ENCODE measurements at places on chromosomes 4 and X.

DNA sequence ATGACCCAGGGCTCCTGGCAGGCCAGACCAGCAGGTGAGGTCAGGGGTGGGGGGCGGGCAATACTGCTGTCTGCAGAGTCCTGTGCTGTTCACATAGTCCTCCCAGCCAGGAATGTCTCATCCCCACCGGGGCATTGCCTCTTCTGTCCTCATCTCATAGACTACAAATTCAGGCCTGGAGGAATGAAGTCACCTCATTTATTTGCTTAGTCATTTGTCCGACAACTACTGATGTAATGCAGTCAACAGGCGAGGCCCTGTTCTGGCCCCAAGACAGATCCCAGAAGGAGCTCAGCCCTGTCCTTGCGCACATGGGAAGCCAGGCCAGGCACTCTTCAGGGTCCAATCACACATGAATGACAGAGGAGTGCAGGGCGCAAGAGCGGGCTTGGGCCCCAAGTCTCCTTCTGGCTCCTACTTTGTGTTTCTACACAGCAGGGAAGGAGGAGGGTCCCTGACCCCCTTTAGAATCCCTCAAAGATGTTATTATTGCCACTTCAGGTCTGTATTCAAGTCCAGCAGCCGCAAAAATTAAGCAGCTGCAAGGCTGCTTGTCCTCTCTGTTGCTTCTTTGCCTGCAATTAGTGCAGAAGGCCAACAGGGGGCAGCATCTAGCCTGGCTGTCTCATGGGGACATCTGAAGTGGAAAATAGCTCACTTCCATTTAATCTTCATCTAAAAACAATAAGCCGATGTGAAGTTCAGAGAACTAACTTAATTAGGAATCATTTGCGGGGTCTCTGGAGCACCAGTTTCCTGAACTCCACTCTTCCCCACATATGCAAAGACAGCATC lies 15.2 kb upstream of the HMX1 start:
- no peak for DNase-seq

DNA sequence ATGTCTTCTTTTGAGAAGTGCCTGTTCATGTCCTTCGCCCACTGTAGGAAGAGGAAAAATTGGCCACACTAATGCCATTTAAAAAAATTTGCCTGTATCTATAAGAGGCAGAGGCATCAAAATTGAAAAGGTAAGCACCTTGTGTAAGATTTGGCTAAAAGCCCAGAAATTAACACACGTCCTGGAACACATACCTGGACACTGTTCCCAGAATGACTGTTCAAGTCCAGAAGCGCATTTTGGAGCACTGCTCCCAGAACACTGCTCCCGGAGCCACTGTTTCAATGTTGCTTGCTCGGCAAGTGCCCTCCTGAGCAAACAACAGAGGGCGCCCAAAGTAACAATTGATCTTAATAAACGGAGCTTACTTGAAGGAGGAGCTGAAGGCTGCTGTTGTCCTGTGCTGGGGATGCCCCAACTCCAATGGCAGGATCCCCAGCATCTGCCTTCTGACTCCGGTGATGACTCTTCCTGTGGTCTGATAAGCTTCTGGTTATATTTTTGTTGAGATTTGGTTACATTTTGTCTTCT lies 1958.6 kb downstream of the C4orf33 start:
- DNase-seq, result no peak

DNA sequence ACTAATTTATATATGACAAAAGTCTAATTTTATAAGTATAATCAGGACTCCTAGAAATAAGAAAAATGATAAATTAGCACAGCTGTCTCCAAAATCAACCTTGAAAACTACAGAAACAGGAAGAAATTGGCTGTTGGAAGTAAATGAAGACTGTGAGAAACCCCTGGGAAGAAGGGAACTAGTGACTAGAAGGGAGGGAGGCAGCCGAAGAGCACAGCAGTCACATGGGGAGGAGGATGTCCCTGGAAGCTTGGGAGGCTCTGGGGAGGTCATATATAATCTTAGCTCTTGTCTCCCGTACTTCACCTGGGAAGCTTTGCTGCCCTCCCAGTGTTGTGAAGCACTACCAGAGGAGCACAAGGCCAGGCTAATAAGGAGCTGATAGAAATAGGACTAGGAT lies 8.9 kb upstream of the TMA16 start:
- no peak for DNase-seq

DNA sequence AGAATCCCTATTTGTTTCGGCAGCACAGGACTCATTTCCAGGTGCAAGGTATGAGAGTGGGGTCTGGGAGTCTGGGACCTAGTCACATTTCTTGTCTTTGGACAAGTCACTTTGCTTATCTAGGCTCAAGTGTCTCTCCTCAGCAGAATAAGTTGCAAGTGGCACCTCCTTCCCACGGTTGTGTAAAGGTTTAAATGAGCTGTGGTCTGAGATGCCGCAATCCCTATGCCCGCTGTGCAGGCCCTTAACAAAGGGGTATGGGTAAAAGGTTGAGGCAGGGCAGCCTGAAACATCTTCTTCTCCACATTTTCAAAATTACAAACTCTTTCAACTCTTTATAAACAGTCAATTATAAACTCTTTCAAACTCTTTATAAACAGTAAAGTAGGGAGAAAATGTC lies 93.7 kb downstream of the RTL5 start:
- no peak for DNase-seq

GRCh38 chrX:12804655-12805054 lies 13.4 kb downstream of the PRPS2 start:
- DNase-seq, result no peak

DNA sequence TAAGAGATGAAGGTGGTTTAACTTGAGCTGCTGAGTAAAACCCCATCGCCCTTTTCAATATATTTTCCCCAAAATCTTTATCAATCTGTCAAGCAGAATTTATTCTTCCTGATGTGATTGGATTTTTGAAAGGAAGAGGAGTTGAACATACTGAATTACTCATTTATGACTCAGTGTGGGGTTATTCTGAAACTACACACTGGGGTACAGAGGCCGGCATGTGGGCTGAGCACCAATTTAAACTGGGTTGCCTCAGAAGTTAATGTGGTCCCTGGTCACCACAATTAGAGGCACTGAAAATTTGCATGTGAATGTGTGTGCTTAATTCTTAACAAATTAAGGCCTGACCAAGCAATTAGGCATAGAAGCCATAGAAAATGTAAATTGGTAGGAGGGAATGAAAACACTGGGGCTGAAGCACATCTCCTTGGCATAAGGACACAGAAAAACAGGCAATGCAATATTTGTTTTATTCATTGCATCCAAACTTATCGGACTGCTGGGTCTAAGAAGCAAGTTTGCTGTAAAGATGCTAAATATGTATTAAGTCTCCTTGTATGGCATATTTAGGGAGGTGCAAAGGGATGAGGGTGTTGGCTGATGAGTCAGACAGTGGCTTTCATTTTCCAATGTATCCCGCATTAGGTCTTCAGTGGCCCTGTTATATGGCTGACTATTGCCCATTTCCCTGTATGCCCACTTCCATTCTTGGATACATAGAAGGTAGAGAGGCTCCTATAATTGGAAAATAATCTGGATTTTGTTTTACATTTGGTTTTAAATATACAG lies 170.9 kb downstream of the IL15 start:
- DNase-seq, result no peak

- no peak for DNase-seq
These were observed 111.0 kb upstream of the PITX2 start for GRCh38 chr4:110733901-110734300.

GRCh38 chrX:1391707-1392375 lies at the start of gene SLC25A6:
SLC25A6 (minus strand) TSS chrX:1392113; CDS start chrX:1392009, 104 bp downstream.
- DNase-seq, result peak; percentile 99

GRCh38 chrX:24153796-24154189 lies 4.3 kb downstream of the ZFX start:
- no peak for DNase-seq

DNA sequence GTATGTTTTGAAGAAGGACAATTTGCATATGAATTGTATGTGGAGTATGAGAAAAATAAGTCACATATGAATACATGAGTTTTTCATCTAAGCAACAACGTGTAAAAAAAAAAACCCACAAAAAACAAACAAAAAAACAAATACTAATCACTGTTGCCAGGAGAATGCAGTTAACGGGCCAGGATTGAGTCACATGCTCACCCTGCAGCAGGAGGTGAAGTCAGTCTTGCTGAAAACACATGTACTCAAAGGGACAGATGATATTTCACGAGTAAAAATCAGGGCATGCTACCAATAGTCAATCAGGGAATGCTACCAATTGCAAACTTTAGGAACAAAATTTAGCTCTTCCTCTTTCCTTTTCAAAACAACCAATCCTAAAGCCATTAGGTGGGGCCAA lies 10.4 kb upstream of the DCLK2 start:
- no peak for DNase-seq

DNA sequence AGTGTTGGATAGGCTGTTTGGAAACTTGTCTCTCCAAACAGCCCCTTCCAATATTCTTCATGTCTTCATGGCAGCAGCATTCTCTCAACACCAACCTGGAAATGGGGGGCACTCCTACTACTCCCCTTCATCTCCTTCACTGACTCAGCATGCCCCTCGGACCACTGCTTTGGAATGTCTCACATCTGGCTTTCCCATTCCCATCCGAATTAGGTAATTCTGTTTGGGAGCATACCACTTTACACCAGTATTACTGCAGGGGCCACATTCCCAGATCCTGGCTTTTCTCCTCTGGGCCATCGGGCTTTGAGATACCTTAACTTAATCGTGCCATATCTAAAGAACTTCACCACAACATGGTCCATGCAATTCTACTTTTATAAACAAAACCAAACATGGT lies 100.8 kb downstream of the MAML3 start:
- DNase-seq, result no peak

- no peak for DNase-seq
These were observed 292.0 kb downstream of the CCSER1 start for GRCh38 chr4:90419124-90419711.

- DNase-seq, result no peak
These were observed 130.6 kb upstream of the STX18 start for GRCh38 chr4:4672402-4672801.

DNA sequence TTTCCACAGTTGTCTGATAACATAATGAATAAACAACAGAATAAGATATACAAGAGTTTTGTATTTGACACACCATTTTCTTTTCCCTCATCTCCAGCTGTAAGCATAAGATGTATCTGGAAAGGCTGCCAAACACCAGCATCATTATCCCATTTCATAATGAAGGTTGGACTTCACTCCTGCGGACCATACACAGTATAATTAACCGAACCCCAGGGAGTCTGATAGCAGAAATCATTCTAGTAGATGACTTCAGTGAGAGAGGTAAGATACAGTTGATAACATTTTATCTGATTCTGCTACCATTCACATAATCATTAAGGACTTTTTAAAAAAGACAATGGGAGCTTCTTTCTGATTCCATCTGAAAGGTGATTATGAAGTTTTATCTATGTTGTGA lies 535.2 kb downstream of the GALNTL6 start:
- DNase-seq, result no peak

GRCh38 chrX:109398833-109399232 lies 83.1 kb downstream of the GUCY2F start:
- no peak for DNase-seq

DNA sequence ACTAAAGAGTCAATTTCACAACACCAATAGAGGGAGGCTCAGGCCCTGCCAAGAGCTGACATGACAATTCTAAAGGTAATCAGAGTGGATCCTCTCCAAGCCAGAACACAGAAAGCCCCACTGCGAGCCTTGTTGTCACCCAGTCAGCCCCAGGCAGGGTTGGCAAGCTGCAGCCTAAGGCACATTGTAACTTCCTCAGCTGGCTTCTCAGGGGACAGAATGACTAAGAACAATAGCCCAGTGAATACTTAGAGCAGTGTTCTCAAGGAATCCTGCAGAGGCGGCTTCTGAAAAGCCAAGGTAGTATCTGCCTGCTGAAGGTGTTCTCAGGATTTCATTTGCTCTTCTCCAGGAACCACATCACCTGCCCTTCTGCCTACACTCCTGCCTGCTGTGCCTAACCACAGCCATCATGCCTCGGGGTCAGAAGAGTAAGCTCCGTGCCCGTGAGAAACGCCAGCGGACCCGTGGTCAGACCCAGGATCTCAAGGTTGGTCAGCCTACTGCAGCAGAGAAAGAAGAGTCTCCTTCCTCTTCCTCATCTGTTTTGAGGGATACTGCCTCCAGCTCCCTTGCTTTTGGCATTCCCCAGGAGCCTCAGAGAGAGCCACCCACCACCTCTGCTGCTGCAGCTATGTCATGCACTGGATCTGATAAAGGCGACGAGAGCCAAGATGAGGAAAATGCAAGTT lies at the start of gene MAGEB4:
TSS of gene MAGEB4 (plus strand) at position 277 of the 692 bp plus-strand sequence. CDS start at position 413, 136 bp downstream.
- no peak for DNase-seq

GRCh38 chr4:56874166-56874565 lies 33.5 kb upstream of the REST start:
- no peak for DNase-seq

DNA sequence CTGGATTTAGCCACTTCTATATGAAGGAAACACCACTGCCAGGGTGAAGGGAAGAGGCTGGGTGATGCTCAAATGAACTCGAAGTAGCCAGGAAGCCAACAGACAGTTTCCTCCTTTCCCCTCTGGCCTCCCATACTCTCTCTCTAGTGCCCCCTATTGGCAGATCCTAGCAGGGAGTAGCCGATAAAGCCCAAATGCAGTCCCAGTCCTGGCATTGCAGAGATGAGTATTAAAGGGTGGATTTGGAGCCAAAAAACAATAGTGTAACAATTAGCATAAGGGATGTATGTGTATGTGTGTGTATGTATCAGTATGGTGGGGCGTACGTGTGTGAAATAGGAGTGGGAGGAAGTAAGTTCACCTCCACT lies 213.8 kb upstream of the LDB2 start:
- DNase-seq, result no peak

DNA sequence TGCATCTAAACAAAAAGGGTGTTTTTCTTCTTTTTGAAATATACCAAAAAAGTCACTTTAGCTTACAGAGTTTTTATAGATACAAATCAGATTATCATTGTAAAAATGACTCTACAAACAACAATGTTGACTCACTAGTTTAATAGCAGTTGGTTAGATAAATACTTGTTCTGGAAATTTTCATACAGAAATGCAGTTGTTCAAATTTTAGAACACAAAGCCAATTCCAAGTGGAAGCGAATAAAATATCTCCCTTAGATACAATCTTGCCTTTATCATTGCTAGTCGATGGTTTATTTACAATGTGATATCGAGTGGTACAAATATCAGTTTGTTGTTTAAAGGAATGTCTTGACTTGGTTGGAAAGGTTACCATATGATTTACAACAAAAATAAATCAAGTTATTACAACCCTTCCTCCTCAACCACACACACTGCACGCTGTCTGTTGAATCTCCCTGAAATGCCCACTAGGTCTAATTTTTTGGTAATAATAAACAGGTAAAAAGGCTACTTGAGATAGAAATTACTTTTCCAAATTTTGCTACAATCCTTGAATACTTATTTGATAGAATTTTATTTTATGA lies 114.8 kb downstream of the CDS1 start:
- DNase-seq, result no peak

- DNase-seq, result no peak
These were observed 19.0 kb downstream of the FAM47E start for GRCh38 chr4:76270244-76271175.

GRCh38 chrX:53300157-53300556 lies 18.8 kb upstream of the IQSEC2 start:
- DNase-seq, result no peak

- no peak for DNase-seq
These were observed 53.8 kb downstream of the CPLX1 start for GRCh38 chr4:772118-772517.

- no peak for DNase-seq
These were observed 42.4 kb downstream of the JAKMIP1 start for GRCh38 chr4:6157926-6158325.

All from stimulated activated CD8-positive, alpha-beta memory T cell treated with anti-CD3 and anti-CD28 coated beads, Interleukin-7, amount 100 ng/mL, for 1 hour (primary cell).